SJSA1 (cell line): ENCODE measurements at places on chromosomes 1 and 21.

- no peak for DNase-seq
Measured at GRCh38 chr1:92123868-92124267, 43.7 kb downstream of the BTBD8 start.

GRCh38 chr1:150561974-150562445, 12.8 kb downstream of the ADAMTSL4 start:
- DNase-seq = peak; percentile 94

GRCh38 chr1:226736908-226737818, 1.9 kb downstream of the ITPKB start:
- DNase-seq = no peak

- DNase-seq = no peak
Measured at GRCh38 chr1:20867847-20868246, 80.7 kb upstream of the HP1BP3 start.

- DNase-seq = peak; percentile 48
Measured at GRCh38 chr1:204544321-204544720, 28.1 kb downstream of the MDM4 start.

DNA sequence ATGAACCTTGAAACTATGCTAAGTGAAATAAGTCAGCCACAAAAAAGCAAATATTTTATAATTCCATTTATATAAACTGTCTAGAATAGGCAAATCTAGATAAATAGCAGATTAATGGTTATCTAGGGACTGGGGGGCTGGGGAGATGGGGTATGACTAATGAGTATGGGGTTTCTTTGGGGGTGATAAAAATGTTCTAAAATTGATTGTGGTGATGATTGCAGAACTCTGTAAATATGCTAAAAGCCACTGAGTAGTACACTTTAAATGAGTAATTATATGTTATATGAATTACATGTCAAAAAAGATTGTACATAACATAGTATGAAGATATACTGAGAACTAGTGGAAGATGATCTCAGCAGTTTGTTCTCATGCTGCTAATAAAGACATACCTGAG, 675.0 kb downstream of the KIF26B start:
- no peak for DNase-seq

- no peak for DNase-seq
Measured at GRCh38 chr1:165495858-165496205, 48.0 kb upstream of the LRRC52 start.

- DNase-seq = no peak
Measured at GRCh38 chr1:198175423-198176170, 18.8 kb downstream of the NEK7 start.

- peak; percentile 48 for DNase-seq
Measured at GRCh38 chr21:31554511-31555022, 104.9 kb upstream of the SOD1 start.

DNA sequence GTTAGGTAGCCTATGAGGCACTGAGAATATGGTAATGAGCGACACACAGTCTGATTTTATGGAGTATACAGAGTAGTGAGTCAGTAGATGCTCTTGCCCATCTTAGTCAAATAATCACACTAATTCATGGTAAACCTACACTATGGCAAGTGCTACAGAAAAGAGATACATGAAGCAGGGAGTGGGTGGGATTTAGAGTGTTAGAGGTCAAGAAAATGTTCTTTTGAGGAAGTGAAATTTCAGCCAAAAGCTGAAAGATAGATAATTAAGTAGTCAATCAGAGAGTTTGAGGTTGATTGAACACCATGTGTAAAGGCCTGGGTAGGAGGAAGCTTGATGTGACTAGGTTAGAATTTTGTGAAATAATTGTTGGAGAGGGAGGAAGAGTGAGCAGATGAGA, 14.7 kb downstream of the MDM4 start:
- no peak for DNase-seq

DNA sequence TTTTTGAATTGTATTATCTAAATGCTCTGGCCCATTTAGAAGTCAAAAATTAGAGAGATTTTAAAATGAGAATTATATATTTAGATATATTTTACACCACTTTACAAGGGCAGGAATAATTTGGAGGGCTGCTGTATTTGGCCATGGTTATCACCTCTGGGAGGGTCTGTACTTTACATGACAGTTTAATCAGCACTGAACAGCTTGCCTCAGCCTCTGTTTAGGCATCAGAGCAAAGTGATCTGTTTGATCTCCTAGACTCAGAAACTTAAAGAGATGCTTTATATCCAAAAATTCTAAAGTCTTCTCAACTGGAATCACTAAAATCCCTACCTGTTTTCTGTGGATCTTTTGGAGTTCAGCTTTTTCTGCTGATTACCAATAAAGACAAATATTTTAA, 5.4 kb upstream of the SPTA1 start:
- DNase-seq = no peak

- no peak for DNase-seq
Measured at GRCh38 chr1:17423781-17424245, 15.7 kb downstream of the RCC2 start.

DNA sequence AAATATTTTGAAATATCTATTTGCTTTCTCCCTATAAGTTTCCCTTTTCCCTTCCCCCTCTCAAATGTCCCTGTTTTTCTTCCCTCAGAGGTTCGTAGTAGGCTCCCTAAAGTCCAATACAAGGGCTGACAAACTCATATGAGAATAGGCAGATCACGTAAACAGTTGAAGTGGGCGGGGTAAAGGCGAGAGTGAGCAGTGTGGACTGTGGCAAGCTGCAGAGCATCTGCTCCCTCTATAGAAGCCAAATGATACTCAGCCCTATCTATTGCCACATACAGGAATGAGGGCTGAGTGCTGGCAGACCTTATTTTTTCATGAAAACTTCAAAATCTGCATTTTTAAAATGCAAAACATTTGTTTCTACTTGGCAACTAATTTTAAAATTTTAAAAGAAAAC, 26.3 kb downstream of the PRDX6 start:
- DNase-seq = no peak

DNA sequence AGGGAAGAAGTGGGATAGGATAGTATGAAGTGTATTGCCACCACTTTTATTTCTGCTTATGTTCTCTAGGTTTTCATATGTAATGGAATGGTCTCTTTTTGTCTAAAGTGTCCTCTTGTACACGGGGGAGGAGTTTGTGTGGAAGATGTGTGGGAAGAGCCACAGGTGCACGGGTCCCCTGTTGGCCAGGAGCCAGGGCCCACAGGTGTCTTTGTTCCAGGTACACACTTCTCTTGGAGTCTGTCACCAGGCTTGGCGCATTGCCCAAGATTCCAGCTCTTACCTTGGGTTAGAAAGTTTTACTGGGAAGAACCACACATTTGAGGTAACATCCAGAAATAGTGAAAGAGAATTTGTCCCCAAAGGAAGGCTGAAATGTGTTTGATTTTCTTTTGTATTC, 10.5 kb downstream of the TENT5C start:
- DNase-seq = no peak

DNA sequence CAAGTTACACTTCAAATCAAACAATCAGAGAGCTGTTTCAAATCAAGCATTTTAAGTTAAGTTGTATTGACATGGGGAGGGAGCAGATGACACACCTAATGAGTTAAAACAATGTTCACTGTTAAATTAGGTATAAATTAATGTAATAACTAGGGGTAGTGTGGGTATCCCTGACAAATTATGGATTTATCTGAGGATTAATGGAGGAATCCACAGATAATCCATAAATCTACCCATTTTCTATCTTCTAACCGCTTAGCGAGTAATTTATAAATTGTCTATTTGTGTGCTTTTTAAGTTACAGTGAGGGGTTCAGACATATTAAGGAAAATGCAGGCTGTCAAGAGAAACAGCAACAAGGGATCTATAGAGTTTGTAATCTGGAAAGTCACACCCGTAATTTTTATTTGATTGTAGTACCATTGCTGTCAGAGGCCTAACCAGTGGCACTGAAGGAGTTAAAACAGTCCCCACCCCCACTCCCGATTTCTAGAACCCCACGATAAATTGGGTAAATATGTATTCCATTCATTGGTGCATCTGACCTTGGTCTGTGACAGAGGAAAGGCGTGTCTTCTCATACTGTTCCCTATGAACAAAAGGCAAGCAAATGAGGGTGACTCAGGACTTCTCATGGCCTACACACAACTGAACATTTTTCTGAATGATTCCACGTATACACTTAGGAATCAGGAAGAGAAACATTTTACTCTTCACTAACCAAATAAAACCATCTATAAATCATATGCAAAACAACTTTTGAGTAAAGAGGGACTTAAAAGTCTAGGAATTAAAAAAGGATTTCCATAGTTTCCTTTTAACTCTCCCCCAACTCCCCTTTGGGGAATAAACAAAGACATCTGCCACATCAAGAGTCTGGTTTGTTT, 7.4 kb downstream of the IRF2BP2 start:
- peak; percentile 77 for DNase-seq

DNA sequence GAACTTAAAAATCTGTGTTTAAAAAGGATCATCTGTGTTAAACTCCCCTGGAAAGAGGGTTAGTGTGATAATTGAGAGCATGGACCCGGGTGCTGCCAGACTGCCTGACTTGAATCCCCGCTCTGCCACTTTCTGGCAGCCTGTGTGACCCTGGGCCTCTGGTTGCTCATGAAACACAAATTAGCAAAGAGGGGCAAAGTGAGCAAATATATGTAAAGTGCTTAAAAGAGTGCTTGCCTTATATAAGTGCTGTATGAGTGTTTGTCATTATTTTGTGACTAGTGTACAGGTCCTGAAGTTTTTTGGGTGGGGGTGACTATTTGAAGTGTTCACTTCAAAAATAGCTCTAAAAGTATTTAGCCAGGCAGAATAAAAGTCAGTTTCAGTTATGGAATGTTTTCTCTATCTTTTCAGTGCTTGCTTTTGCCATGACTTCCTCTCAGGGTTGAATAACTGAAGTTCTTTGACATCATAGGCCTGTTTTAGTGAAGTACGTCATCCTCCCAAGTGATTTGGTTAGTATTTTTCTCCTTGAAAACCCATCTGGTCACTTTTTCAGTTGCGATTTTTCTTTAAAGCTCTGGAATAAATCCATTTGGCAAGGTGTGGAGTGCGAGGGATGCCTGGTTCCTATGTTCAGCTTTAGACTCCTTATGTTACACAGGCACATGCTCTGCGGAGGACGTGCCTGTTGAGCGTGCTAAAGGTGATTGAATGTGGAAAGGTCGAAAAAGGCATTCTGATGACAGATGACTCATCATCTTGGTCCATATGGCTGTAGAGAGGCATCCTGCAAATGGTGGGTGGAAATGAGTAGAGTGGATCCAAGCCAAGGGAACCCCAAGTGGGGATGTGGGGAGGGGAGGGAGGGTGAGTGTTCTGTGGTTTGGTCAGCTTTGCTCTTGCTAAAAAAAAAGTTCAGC, 47.8 kb downstream of the AK4 start:
- DNase-seq = no peak

- no peak for DNase-seq
Measured at GRCh38 chr1:16625497-16626408, 12.4 kb upstream of the NBPF1 start.

DNA sequence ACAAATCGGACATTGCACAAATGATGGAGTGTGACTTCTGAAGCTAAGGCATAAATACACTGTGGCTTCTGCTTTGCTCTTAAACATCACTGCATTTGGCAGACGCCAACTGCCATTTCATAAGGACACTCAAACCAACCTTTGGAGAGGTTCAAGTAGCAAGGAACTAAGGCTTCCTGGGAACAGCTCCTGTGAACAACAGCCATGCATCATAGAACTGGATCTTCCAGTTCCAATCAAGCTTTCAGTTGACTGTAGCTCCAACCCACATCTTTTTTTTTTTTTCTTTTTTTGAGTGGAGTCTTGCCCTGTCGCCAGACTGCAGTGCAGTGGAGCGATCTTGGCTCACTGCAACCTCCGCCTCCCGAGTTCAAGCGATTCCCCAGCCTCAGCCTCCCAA, 10.7 kb upstream of the HUNK start:
- no peak for DNase-seq

DNA sequence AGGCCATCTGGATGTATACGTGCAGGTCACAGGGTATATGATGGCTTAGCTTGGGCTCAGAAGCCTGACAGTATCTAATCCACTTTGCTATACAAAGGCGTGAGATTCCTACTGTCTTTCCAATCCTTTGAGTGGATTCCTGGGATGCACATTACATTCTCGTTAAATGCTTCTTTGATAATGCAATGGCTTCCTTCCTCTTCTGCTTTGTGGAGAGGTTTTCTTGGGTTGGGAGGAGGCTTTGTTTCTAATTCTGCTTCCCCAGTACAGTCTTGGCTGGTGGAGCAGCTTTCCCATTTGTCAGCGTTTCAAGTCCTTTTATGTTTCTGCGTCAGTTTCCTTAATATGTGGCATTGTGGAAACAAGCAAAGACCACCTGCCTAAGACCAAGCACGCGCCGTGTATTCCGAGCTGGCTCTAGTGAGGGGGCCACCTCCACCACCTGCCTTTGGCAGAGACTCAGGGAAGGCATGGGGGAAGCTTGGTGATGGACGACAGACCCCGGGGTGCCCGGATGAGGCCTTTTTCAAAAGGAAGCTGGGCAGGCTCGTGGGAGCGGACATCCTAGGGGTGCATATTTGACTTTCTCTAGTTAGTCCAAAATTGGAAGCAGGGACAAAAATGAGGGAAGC, 72.7 kb downstream of the WDR4 start:
- no peak for DNase-seq

- DNase-seq = peak; percentile 14
Measured at GRCh38 chr1:93349231-93350135, 3.8 kb downstream of the DR1 start.

- no peak for DNase-seq
Measured at GRCh38 chr1:42306977-42307376, 28.1 kb downstream of the FOXJ3 start.

DNA sequence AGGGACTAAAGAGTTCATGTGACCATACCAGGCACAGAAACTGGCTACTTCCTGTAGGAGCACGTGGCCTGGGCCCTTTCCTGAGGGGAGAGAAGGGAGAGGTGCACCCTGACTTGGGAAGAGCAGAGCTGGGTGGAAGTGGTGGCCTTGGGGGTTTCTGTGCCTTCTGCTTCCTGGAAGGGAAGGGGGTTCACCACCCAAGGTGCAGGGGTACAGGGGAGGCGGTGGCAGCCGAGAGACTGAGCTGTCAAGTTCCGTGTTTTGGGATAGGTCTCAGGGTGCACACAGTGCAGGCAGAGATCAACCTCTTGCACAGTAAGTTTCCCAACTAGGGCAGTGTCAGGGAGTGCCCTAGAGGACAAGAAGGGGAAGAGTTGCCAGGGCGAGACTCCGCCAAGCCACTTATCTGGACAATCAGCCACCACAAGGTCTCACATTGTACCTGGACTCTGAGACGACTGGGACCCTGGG, 10.1 kb downstream of the HECTD3 start:
- DNase-seq = no peak

- no peak for DNase-seq
Measured at GRCh38 chr1:53689223-53689622, 49.7 kb downstream of the GLIS1 start.

DNA sequence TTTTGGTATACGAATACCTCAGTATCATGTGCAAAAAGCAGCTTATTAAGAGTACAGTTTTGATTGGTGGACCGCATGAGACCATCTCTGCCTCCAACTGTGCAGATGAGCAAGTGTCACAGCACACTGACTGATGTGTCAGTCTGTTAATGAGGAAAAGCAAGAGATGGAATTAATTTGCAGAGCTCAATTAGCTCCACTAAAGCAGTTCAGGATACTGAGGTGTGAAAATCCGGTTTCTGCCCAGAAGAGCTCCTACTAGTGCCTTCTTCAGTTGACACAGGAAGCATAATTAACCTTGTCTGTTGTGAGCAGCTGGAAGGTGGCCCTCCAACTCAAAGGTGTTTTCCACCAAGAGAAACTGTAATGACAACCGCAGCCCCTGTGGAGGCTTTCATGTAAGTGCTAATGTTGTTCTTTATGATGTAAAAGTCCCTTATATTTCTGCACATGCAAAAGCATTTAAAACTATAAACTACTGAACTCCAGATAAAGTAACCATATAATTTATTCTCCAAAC, 44.3 kb downstream of the PCNX2 start:
- no peak for DNase-seq
